ENCODE measurements at places on chromosomes 11 and 22.

DNA sequence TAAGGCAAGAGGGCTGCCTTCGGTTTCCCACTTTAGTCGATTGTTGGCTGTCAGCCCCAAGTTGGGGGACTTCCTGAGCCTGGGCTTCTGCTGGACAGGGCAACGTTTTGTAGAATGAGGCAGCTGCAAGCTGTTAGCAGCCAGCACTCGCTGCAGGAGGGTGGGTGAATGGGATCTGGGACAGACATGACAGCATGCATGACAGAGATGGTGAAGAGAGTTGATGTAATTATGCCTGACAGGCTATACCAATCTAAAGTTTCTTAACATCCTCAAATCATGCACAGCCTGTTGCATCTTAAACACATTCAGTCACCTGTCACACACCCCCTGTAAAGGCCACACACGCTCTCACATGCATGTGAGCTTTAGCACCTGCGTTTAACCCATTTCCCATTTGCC lies 49.2 kb downstream of the CWC15 start:
- DNase-seq = no peak

GRCh38 chr22:30908051-30908461 lies 60.5 kb downstream of the MORC2 start:
- DNase-seq = no peak

- DNase-seq = no peak
Measured at GRCh38 chr22:25154667-25154999, 45.0 kb upstream of the CRYBB3 start.

DNA sequence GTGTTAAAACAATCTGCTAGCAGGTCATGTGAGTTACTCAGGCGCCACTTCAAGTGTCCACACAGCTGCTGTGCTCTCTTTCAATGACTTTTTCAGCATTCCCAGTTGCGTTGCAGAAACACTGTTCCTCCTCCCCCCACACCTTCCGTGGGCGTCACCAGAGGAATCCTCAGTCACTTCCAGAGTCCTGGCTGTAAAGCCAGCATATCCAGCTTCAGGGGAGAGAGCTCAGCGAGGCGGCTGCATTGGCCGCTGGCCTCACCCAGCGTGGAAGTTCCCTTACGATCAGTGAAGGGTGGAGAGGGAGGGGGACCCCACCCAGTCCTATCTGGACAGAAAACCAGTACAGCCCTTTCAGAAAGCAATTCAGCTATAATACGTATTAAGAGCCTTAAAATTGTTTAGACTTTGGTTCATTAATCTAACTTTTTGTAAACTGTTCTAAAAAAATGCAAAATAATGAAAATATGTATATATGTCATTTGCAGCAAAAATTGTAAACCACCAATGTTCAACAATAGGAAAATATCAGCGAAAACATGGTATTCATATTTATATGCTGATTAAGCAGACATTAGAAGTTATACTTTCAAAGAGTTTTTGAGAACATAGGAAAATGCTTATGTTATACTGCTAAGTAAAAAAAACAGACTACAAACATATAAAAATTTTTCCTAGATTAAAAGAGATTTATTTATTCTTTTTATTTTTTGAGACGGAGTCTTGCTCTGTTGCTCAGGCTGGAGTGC lies 2.8 kb upstream of the ANO9 start:
- DNase-seq = no peak

DNA sequence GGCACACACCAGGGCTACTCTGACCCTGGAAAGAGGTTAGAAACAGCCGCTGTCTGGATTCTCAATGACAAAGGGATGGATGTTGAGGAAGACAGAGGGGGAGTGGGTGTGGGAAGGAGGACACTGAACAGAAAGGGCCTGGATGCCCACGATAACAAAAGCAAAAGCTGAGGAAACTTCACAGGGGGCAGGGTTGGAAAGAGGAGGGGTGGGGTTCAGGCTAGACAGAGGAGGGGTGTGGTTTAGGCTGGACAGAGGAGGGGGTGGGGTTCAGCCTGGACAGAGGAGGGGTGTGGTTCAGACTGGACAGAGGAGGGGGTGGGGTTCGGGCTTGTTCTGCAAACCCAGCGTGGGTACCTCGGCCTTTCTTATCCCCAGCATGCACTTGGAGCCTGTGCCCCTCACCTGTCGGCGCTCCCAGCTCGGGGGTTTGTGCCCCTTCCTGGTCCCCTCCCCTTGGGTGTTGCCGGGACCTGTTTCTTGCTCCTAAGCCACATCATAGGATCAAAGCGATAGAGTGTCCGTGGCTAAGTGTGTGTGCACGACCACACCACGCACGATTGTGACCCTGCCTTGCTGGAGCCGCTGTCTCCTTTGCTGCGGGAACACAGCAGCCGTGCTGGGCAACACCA lies 75.6 kb downstream of the BRD1 start:
- DNase-seq = no peak

DNA sequence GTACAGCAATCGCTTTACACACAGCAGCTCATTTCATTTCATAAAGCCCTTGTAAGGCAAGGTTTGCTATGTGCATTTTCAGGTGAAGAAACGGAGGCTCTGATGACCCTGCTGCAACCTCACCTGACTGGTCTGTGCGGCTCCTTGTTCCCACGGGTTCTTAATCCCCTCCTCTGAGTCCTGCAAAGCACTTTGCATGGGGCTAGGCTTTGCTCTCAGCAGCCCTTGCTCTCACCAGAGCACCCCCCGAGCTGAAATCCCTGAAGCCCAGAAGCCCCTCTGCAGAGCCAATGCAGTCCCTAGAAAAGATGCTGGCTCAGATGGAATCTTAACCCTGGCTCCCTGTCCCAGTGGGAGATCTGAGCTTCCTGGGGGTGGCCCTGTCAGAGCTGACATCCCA lies 11.0 kb upstream of the APOL6 start:
- no peak for DNase-seq

DNA sequence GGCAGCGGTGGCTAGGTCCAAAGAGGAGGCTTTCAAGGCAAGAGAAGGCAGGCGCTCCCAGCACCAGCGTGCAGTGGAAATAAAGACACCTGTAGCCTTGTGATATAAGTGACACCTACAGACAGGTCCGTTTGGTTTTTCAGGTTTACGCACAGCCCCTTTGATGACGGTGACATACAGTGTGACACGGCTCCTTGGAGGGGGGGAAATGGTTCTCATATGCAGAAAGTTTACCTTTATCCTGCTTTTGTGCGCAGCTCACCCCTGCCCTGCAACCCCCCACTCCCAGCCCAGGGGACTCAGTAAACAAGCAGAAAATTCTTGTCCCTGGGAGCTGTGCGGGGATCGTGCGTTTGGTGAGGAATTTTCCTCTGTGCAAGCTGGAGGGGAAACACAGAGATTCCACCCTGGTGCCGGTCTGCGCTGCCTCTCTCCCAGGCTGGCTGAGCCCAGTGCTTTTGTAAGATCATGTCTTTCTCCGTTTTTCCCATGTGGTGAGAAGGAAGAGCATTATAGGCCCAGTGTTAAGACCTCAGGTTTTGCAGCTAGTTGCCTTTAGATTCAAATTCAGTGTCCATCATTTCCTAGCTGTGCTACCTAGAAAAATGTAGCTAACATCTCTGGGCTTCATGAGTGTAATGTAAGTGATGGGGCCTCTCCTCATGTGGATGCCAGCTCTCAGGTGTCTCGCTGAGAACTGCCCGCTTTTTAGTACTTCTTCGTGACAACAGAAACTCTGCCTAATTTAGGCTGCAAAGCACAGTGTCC lies at the start of gene ELF5:
Gene ELF5 (minus strand): TSS at position 113 of the 768 bp plus-strand sequence. CDS start 8,045 bp downstream, outside the sequence.
- no peak for DNase-seq

DNA sequence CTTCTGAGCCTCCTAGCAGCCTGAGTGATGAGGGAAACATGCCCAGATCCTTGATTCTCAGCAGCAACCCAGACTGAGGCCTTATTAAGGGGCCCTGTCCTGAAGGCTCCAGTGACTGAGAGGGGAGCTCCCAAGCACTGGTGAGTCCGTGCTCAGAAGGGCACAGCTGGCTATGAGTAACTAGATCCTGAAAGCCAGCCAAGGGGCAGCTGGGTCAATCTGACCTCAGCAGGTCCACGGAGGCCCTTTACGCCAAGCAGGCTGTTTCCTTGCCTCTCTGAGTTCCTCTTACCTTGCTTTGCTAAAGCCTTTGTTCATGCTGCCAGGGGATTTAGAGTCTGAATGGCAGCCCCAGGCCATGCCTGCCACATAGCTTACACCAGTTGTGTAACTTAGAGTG lies 19.3 kb upstream of the MIEF1 start:
- DNase-seq = no peak

GRCh38 chr11:32006799-32007388 lies 84.0 kb upstream of the RCN1 start:
- DNase-seq = no peak

GRCh38 chr22:47632701-47633100 lies 870.3 kb downstream of the TBC1D22A start:
- no peak for DNase-seq

DNA sequence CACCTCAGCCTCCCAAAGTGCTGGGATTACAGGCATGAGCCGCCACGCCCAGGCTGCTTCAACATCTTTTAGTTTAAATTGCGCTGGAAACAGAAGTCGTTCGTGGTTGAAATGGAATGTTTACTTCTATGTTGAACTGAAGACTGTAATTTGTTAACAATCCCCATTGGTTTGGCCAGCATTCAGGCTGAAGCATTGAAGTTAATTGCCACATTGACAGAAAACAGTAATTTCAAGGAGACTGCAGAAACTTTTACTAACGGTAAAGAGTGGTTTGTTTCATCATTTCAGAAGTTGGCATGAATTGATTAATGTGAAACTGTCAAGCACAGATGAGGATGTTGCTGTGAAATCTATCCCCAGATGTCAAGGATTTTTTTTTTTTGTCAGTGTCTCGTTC lies 14.2 kb downstream of the AP5B1 start:
- DNase-seq = no peak

DNA sequence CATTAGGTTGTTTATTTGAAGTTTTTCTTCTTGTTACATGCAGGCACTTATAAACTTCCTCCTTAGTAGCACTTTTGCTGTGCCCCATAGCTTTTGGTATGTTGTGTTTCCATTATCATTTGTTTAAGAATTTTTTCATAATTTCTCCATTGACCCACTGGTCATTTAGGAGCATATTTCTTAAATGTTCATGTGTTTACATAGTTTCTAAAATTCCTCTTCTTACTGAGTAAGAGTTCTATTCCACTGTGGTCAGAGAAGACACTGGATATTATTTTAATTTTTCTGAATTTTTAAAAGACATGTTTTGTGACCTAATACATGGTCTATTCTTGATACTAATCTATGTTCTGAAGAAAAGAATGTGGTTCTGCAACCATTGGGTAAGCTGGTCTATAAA lies 333.0 kb downstream of the DDX10 start:
- no peak for DNase-seq

DNA sequence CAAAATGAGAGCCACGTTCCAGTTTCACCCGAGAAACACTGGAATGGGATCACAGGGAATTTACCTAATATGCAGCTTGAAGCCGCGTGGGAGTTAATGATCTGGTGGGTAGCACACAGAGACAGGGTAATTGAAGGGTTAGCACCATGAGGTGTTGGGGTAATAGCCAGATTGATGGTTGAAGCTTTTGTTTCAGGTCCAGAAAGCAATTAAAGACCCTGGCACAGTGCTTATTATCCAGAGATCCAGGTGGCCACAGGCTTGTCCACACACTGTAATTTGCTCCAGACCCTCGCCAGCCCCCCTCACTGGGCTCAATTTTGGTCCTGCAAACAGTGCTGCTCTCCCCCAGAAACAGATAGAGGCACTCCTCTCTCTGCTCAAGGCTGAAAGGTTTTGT lies 282.5 kb upstream of the ISX start:
- no peak for DNase-seq

GRCh38 chr22:37383341-37383740 lies 43.9 kb downstream of the ELFN2 start:
- no peak for DNase-seq

DNA sequence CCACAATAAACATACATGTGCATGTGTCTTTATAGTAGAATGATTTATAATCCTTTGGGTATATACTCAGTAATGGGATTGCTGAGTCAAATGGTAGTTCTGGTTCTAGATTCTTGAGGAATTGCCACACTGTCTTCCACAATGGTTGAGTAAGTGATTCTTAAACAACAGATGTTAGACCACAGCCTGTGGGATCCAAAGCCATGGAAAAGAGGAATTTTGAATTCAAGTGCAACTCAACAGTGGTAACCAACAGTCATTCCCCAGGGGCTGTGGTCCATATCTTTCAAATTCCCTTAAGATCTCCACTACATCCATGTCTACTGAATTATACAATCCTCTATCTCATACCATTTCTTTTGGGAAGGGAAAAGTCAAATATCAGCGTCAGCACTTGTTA lies 321.5 kb downstream of the LARGE1 start:
- no peak for DNase-seq

DNA sequence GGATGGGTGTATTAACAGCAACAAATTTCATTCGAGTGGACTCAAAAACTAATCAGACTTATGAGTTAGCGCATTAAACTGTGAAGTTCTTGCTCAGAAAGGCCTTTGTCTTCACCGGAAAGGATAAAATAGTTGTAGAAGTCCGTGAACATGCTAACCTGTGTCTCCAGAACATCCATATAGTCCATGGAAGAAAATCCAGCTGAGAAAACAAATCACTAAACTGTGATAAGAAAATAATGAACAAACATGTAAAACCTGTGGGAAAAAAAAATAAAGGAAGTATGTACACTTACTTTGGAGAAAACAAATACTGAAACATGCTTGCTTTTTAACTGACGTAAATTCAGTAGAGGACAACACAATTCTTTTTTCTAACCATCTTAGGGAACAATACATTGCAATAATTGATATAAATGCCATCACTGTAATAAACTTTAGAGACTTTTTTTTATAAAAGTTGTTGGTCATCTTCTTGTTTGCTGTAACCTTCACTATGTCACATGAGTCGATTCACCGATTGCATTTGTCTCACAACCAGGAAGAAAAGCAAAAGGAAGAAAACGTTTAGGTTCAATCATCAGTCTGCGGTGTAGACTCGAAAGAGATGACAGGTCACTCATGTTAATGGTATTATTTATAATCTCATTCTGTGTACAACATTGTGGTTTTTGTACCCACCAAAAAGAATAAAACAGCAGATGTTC lies 41.9 kb downstream of the MSANTD4 start:
- DNase-seq = no peak

DNA sequence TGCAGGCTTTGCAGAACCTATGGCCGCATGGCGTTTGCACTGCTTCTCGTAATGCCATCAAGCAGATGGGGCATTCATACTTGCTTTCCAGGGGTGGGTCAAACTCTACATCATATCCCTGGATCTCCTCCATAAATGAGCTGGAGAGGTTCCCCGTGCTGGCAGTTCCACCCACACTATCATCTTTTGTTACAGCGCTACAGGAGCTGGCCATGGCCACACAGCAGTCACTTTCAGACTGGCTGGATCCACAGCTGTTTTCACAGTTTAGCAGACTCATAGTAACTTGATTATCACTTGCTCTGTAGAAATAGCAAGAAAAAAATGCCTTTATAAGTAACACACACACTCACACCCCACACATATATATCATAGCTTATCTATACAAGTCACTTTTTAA lies 8.8 kb downstream of the TRAF6 start:
- DNase-seq = no peak

GRCh38 chr22:41367039-41367679 lies 14.6 kb upstream of the TEF start:
- no peak for DNase-seq
